ENCODE measurements at places on chromosomes 2 and 18. TPM values are rescaled to one million over a fixed set of nuclear protein-coding genes. Genes with fewer than 3 reads are reported as not detected.

Gene MC2R
- total RNA-seq: not detected

Gene COLEC12
- total RNA-seq: 10.1 TPM

Gene CIB4
- not detected for total RNA-seq

Gene PTGR3
- 24.3 TPM for total RNA-seq

Gene NCKAP5
- 9.9 TPM for total RNA-seq

Gene GPR17
- not detected for total RNA-seq

Gene AQP12B
- total RNA-seq: not detected

Gene CROCC2
- not detected for total RNA-seq

Gene CHAC2
- total RNA-seq: 1.7 TPM

Data from regular cardiac myocyte (primary cell).